ENCODE measurements at places on chromosomes 16 and 17.

GRCh38 chr16:58299757-58300349 is 5.0 kb upstream of the PRSS54 start:
- no peak for DNase-seq

GRCh38 chr16:14131774-14132695 is 60.9 kb downstream of the MRTFB start:
- no peak for DNase-seq

DNA sequence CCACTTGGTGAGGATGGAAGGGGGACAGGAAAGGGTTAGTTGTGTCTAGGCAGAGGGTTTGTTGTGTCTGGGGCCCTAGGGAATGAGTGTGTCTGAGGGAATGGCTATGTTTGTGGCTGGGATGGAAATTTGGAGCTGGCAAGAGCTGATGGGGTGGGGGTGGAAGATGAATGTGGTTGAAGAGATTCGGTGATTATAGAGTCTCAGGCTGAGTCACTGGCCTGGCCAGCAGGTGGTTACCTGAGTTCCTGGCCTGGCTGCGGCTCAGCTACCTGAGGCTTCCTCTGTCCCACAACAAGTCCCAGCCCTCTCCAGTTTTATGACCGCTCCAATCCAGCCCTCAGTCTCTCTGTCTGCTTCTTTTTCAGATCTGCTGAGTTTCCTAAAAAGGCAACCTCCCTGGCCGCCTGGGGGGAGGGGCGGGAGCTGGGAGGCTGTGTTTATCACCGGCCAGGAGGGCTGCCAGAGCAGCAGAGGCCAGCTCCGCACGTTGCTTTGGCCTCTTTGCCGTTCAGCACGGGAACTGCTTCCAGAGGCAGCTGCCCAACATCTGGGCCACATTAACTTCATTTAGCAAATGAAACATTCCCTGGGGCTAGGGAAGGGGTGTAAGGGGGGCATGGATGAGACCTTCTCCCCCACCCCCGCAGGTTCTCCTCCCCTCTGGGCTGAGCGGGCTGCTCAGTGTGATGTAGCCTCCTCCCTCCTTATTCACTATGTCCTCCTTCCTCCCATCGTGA is 21.8 kb downstream of the ITGB3 start:
- DNase-seq: peak; percentile 29

GRCh38 chr17:35404360-35404759 is 27.9 kb downstream of the SLFN12 start:
- DNase-seq: no peak

DNA sequence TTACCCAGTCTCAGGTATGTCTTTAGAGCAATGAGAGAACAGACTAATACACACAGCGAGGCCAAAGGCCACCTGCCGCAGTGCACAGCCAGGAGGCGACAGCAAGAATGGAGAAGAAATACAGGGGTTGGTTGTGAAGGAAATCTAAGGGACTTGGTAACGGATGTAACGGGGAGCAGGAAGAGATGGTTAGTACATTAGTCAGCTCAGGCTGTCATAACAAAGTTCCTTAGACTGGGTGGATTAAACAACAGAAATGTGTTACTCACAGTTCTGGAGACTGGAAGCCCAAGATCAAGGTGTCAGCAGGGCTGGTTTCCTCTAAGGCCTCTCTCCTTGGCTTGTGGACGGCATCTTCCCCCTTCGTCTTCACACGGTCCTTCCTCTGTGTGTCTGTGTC is 47.1 kb downstream of the TVP23C start:
- no peak for DNase-seq

DNA sequence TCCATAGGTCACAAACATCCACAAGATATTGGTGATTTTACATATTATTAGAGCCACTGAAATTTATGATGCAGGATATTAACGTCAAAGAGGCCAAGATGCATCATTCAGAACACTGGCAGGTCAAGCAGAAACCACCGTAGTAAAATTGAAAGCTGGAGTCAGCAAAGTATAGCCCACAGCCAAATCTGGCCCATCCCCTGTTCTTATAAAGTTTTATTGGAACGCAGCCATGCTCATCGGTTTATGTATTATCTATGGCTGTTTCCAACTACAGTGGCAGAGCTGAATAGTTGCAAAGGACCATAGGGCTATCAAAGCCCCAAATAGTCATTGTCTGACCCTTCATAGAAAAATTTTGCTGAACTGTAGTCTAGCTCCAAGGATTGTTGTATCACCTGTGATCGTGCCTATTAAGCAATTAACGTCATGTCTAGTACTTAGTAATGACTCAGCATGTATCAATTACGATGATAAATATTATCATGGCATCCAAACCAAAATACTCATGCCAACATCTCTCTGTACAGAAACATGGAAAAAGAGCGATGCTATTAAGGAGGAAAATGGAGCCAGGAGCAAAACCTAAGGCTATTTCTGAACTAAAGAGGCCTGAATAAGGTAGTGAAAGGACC is 165.6 kb downstream of the IRX3 start:
- no peak for DNase-seq

GRCh38 chr17:41264599-41264998 is 579 bp upstream of the KRTAP9-6 start:
- DNase-seq: no peak

- DNase-seq: no peak
Measured at GRCh38 chr17:17456251-17456650, 20.5 kb upstream of the MED9 start.

DNA sequence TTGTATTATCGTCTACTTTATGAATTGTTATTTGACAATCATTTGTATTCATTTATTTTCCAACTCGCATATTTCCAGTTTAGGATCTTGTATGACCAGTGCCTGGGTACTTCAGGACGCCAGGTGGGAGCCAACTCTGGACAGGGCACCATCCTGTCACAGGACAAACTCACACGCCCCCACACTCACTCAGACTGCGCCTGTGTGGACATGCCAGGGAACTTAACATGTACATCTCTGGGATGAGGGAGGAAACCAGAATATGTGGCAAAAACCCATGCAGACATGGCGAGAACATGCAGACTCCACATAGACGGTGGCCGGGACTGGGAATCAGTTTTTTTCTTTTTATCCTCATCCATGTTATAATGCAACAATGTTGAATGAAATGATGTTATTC is 68.5 kb downstream of the CLEC16A start:
- no peak for DNase-seq

DNA sequence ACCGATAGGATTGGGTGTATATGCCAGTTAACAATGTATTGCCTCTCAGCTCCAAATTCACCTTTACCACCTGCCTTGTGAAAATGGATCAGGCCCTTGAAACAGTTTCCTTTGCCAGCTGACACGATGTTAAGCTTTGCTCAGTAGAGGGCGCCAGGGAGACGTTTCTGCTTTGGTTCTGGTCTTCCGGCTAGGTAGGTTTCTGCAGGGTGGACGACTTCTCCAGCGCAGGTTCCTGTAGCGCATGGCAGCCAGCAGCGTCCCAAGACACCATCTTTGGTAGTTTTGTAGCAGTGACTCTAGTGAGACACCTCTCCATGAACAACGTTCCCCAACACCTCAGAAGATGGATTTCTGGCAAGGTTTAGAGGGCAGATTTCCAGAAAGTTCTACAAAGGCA is 24.0 kb downstream of the SYCE1L start:
- peak; percentile 7 for DNase-seq

GRCh38 chr17:82465023-82465603 is 6.6 kb downstream of the NARF start:
- no peak for DNase-seq

DNA sequence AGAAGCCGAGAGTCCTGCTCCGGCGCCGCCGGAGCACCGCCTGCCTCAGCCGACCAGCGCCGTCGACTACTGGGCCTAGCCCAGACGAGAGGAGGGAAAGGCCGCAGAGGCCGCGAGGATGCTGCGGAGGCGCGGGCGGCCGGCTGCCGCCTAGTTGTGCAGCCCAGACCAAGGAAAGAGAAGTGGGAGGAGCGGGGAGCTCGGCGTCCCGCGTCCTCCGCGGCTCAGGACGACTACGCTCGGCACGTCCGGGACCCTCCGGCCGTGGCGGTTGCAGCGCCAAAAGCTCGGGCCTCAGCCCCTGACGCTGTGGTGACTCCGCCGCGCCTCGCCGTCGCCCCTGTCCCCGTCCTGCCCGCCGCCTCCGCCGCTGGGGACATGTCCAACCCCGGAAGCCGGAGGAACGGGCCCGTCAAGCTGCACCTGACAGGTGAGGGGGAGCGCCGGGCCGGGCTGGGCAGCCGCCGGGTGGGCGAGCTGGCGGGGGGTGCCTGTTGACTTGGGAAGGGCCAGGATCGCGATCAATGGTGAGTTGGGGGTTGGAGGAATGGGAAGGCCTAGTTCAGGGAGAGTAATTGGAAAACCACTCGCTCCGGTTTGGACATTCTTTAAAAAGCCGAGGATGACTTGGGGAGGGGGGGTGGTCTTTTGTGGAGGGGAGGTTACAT is 37.7 kb downstream of the RNF135 start:
- peak; percentile 39 for DNase-seq

DNA sequence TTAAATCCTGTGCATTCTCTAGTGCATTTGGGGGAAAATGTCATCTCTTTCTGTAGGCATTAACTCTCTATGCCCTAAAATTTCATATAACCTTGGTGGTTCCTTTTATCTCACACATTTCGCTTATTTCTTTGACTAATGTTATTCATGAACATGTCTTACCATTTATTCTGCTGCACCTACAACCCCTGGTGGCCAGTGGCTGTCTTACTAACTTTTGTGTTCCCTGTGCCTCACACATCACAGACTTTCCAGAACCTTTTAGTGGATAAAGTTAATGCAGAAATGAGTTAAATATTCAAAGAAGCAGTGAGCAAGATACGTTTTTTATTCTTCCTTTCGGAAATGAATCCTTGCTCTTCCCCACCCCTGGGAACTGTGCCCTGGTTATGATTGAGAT is 111.9 kb downstream of the CDH13 start:
- DNase-seq: no peak

GRCh38 chr17:6259899-6260298 is 175.0 kb downstream of the AIPL1 start:
- DNase-seq: no peak

- DNase-seq: no peak
Measured at GRCh38 chr17:79741751-79742588, 11.2 kb downstream of the ENPP7 start.

DNA sequence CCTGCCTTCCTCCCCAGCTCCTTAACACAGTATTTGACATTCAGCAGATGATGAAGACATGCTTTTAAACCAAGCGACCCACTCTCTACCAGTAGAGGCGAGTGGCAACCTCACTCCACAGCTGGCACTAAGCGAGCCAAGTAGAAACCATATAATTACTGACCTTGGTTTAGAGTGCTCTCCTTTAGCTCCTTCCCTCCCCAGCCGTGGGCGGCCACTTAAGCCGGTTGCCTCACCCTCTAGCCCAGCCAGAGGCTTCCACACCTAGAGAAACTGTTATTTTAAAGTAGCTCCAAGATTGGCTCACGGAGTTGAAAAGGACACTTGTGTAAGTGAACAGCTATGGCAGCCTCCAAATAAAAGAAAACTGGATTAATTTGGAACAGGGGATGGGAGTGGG is 109.1 kb upstream of the CRHR1 start:
- no peak for DNase-seq

GRCh38 chr16:89495121-89495520 is 4.8 kb upstream of the ANKRD11 start:
- DNase-seq: no peak

DNA sequence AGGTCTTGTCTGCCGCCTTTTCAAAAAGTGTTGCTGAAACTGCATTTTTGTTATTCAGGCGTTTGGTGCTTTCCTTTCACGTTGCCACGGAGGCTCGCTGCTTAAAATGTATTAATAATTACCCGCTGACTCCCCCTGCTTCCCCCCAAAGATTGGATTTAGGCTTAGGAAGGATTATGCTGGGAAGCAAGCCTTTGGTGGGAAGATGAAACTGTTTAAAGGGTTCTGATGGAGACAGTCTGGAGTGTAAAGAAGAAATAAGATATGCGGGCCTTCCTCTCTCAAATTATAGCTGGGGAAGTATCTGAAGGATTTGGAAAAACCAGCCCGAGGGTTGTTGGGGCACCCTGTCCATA is 1.1 kb downstream of the KSR1 start:
- DNase-seq: no peak

DNA sequence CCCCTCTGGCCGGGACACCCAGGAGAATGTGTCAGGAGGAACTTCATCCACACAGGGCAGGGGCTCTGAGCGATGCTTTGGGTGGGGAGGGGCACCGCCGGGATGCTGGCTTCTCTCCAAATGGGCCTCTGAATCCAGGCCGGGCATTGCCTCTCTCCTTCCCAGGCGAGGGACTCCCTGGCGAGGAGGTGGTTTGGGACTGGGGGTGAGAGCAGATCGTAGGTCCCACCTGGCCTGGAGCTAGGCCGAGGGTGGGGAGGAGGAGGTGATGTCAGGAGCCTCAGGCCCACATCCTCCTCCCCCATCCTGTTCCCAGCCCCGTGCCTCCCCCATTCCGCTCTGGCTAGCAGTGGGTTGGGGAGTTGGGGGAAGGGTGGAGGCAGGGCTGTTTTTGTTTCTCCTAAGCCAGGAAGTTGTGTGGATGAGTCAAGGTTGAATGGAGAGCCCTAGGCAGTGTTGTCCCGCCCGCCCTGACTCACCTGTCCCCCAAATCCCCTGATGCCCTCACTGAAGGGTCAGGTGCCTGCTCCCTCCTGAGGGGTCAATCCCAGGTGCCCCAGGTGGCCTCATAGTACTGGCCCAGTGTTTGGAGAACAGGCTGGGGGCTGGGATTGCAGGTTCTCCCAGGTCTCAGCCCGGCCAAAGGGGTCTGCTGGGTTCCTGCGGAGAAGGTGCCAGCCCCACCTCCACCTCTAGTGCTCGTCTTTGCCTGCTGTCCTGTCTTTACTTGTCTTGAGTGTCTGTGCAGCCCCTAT is 2.8 kb downstream of the GRB7 start:
- peak; percentile 20 for DNase-seq

DNA sequence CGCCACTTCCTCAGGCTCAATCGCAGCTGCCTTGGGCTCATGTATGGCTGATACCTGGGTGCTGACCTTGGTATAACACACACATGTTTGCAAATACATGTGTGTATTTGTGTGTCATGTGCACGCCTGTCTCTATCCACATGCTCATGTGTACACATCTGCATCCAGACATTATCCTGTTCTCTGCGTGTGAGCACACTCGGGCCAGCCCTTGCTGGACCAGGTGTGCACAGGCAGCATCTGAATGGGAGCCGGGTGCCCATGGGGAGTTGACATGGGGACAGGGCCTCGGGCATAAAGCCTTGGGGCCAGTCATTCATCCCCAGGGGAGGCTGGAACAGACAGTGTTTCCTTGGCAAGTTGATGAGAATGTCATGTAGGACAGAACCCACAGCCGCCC is 29.1 kb upstream of the CRHR1 start:
- no peak for DNase-seq

- no peak for DNase-seq
Measured at GRCh38 chr16:85064186-85064585, 36.6 kb downstream of the KIAA0513 start.

- no peak for DNase-seq
Measured at GRCh38 chr17:68776451-68776850, 175.3 kb upstream of the FAM20A start.

GRCh38 chr16:57003439-57004386 is 14.4 kb downstream of the NLRC5 start:
- DNase-seq: no peak

DNA sequence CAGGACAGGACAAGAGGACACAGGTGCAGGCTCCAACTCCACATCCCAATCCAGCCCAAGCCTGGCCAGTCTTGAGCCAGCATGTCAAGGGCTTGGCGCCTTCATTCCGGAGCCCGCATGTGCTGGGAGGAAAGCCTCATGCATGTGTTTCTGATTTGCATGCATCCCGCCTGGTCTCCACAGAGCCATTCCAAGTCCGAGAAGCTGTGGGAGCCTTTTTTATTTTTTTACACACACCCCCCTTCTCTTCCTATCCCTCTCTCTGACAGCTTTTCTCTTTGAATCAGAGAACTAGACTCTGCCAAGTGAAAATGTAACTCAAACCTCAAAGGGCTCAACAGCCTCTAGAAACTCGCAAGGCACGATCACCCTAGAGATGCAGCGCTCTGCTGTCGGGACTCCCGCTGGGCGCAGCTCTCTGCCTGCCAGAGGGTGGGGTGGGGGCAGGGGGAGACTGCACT is 45.1 kb downstream of the NOG start:
- DNase-seq: no peak

Data from NCI-H2029 (cell line).